Dermis blood vessel endothelial cell (primary cell): ENCODE measurements at places on chromosomes 4 and X. TPM values are rescaled to one million over a fixed set of nuclear protein-coding genes. Genes with fewer than 3 reads are reported as not detected.

C4orf54 gene
- under 0.01 and 0.05 TPM in 2 replicates for total RNA-seq

TEX13C gene
- total RNA-seq: not detected in 2 replicates

IL1RAPL2 gene
- total RNA-seq: not detected in 2 replicates

TAF7L gene
- 0.23 TPM in 1 of 2 replicates, not detected in the other for total RNA-seq

GPRASP1 gene
- total RNA-seq: 0.84 and 2.6 TPM in 2 replicates

TIGD4 gene
- total RNA-seq: 0.05 and 0.17 TPM in 2 replicates

PRRG3 gene
- total RNA-seq: not detected in 2 replicates

EPHA5 gene
- not detected in 2 replicates for total RNA-seq

DNAAF6 gene
- total RNA-seq: not detected in 2 replicates

PPARGC1A gene
- 1.4 and 1.5 TPM in 2 replicates for total RNA-seq

CSAG1 gene
- not detected in 2 replicates for total RNA-seq

TMEM154 gene
- 1.0 and 3.1 TPM in 2 replicates for total RNA-seq

NAP1L2 gene
- total RNA-seq: 2.2 and 2.8 TPM in 2 replicates

IL13RA2 gene
- 0.23 and 0.34 TPM in 2 replicates for total RNA-seq

MYOZ2 gene
- under 0.01 TPM in 1 of 2 replicates, not detected in the other for total RNA-seq

TASL gene
- not detected in 2 replicates for total RNA-seq

VCX2 gene
- not detected in 2 replicates for total RNA-seq

HHIP gene
- total RNA-seq: 37.1 and 191 TPM in 2 replicates

SRPX gene
- total RNA-seq: 104 and 123 TPM in 2 replicates

WWC2 gene
- 31.3 and 43.8 TPM in 2 replicates for total RNA-seq

FAM184B gene
- total RNA-seq: not detected in 2 replicates

ASB5 gene
- total RNA-seq: not detected in 2 replicates

REST gene
- total RNA-seq: 31.8 and 46.5 TPM in 2 replicates

XAGE1B gene
- not detected in 2 replicates for total RNA-seq

HSFX4 gene
- total RNA-seq: not detected in 2 replicates

UGT2B10 gene
- total RNA-seq: not detected in 2 replicates

SSX3 gene
- not detected in 2 replicates for total RNA-seq

SYN1 gene
- 0.05 TPM in 1 of 2 replicates, not detected in the other for total RNA-seq

ABLIM2 gene
- total RNA-seq: 8.8 and 10.8 TPM in 2 replicates

XAGE2 gene
- not detected in 2 replicates for total RNA-seq
